ENCODE measurements at places on chromosomes 5 and 9. TPM values are rescaled to one million over a fixed set of nuclear protein-coding genes. Genes with fewer than 3 reads are reported as not detected.

CDC20B gene
- 0.82 TPM for polyA plus RNA-seq

MEIKIN gene
- polyA plus RNA-seq, result not detected

CCDC192 gene
- 0.76 TPM for polyA plus RNA-seq

DNA sequence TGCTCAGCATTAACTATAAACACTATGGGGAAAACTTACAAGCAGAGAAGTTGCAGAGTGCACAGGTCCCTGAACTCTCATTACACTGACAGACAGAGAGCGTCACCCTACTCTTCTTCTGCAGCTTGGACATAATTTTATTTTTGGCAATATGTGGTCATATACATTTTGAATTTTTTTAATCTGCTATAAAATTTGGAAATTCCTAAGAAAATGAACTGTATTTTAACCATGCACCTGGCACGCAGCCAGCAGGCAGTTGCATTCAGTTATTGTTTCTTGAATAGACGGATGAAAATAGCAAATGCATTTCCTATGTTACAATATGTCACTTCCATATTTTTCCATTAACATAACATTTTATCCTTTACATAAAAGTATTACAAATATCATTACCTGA, 100.2 kb downstream of the SLC25A46 start:
- DNase-seq, result no peak

TXNDC8 gene
- polyA plus RNA-seq, result not detected

DNA sequence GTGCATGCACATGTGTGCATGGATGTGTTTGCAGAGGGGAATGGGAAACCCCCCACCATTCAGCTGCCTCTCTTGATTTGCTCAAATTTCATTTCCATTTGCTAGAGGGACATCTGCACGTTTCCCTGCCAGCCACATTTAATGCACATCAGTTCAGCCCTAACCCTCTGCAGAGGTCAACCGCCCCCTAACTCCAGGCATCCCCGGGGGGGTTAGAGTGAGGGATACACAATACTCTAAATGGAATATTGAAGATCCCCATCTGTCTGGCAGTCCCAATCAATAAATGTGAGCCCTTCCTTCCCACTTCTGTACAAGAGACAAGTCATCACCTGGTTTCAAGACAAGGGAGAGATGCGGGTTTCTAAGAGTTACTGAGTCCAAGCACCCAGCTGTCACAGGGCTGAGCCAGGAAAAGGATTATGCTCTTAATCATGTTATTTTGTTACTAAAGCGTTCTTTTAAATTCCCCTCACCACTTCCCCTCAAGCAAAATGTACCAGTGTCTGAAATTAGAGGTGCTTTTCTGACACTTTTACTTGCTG, 134.1 kb downstream of the SEMA6A start:
- no peak for DNase-seq

DNA sequence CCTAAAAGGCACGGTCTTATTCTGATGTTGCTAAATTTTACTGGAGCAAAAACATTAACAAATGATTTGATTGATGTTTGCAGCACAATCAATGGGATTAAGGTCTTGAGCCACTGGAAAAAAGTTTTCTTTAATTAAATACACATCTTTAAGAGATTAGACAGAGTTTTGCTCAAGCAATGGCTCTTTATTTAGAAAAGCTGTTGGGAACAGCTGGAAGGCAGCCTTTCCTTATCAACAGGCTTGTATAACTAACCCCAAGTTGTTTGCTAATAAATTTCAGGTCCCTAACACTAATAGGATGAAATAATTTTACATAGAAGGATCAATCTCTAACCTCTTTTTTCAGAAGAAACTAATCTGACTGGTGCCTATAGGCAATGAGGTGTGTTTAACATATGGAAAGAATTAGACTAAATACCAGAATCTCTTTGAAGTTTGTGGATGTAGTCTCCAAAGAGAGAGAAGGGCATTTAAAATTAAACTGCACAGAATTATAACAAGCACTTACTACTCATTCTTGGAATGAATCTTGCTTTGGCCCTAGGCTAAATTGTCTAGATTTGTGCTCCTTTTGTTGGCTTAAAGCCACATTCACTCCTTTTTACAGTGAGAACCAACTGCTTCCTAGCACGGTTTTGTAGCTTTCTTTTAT, 67.3 kb upstream of the TNFAIP8 start:
- DNase-seq, result no peak

GRCh38 chr9:134487066-134487710, 154.4 kb upstream of the COL5A1 start:
- no peak for DNase-seq

DNA sequence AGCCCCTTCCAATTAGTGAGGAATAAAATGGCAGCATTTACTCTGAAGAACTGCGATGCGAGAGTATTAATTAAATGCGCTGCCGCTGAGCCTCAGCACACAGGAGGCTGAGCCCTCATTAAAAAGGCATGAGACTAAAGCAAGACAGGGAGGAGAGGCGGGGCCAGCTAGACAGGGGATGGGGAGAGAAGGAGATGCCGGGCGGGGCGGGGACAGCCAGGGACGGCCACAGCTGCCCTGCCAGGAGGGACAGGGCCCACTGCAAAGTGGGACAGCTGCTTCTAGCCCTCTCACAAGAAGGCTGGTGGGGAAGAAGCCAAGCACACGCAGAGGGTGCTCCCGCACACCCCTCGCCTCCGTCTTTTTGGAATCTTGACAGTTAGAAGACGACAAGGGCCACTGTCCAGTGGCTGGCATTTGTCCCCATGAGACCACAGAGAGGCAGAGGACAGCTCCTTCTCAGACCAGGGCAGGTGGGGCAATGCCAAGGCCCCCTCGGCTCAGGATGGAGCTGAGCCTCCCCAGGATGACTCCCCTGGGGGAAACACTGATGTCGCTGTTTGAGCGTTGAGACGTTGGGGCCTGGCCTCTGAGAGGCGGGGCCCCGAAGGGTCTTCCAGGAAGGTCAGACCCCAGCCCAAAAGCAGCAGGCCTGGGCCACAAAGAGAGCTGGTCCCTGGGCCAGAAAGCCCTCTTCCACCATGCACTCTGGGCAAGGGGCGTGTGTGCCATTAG, 26.9 kb downstream of the ADAMTS2 start:
- DNase-seq, result no peak

DNA sequence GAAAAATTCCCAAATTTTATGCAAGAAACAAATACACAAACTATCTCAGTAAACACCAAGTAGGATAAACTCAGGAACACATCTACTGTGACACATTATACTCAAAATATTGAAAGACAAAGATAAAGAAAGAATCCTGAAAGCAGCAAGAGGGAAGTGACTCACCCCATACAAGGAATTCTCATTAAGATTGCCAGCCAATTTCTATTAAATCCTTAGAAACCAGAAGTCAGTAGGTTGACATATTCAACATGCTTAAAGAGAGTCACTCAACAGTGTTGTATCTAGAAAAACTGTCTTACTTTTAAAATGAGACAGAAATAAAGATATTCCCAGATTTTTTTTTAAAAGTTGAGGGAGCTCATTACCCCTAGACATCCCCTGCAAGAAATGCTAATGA, 15.5 kb downstream of the SPATA31E1 start:
- no peak for DNase-seq

GRCh38 chr5:141632650-141633049, 4.0 kb downstream of the HDAC3 start:
- DNase-seq, result no peak

DNA sequence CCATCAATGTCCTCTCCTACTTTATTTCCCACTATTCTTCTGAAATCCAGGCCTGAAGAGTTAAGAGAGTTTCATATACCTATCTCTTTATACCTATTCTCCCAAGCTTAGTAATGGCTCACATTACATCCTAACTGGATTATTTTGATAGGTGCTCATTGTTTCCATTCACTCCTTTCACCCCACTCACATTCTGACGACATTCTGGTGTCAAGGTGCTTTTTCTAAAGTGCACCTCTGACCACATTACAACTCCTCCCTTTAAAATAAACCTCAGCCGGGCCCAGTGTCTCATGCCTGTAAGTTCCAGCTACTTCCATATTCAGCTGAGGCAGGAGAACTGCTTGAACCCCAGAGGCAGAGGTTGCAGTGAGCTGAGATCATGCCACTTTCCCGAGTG, 417.1 kb downstream of the BNC2 start:
- no peak for DNase-seq

KLF4 gene
- 6.0 TPM for polyA plus RNA-seq

CAMK2A gene
- 4.8 TPM for polyA plus RNA-seq

DND1 gene
- not detected for polyA plus RNA-seq

DNA sequence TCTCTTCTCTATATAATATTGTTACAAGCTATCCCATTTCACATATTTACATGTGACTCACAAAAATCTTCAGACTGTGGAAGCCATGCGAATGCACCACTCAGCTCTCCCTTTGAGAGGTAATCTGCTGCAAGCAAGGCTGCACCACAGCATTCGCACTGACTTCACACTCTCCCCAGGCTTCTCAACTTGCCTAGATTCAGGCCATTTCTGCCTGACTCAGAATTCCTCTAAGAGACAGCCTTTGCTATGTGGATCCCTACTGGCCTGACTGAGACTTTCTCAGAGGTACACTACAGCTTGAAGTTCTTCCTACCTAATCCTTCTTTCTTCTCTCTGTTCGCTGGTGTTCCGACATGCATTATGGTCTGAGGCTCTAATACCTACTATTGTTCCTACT, 21.1 kb upstream of the DMRTA1 start:
- DNase-seq, result no peak

SERF1A gene
- polyA plus RNA-seq, result 11.9 TPM

FLT4 gene
- polyA plus RNA-seq, result 9.3 TPM

- no peak for DNase-seq
Observed at GRCh38 chr5:173758676-173759075, 129.5 kb upstream of the CPEB4 start.

DNA sequence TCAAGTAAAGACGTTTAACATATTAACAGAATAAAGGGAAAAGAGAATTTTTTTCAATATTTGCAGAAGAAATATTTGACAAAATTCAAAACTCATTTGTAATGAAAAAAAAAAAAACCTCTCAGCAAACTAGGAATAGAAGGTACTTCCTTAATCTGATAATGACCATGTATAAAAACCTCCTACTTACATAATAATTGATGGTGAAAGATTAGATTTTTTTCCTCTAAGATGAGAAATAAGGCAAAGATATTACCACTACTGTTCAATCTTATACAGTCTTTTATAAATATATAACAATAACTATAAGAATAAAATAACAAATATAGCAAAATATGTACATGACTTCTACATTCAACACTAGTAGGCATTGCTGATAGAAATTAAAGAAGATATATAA, 424.6 kb upstream of the KLF4 start:
- no peak for DNase-seq

SPAG8 gene
- polyA plus RNA-seq, result 5.7 TPM

SLCO6A1 gene
- not detected for polyA plus RNA-seq

DNA sequence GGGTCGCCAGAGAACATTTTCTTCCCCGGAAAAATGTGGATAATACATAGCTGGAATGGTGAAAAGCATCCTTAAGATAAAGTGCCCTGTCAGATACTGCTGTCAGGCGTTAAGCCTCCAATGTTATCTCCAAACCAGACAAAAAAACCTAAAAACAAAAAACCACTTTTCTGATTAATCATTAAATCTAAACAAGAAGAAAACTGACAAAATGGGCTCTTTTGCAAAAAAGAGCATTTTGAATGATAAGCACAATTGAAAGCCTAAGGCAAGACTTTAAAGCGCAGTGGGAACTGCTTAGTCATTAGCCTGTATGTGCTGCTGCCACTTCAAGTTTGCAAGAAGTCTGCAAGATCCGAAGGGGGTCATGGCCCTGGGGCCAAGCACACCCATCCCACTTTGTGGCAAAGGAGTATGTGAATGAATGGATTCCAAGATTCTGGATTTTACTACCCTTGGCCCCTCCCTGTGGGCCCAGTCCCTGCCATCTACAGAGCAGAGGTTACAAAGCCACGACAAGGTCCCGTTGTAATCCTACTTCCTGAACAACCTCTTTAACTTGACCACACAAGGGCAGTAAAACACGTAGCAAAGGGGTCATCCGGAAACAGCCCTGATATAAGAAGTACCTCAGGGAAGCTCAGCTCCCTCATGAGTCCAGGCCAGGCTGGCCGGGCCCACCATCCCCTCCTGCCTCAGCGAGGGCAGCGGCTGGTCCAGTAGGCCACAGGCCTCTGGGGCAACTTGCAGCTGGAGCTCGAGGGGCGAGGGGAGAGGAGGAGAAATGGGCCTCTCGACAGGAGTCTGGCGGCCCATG, 29.7 kb downstream of the SHB start:
- no peak for DNase-seq

CCDC152 gene
- 15.3 TPM for polyA plus RNA-seq

DNA sequence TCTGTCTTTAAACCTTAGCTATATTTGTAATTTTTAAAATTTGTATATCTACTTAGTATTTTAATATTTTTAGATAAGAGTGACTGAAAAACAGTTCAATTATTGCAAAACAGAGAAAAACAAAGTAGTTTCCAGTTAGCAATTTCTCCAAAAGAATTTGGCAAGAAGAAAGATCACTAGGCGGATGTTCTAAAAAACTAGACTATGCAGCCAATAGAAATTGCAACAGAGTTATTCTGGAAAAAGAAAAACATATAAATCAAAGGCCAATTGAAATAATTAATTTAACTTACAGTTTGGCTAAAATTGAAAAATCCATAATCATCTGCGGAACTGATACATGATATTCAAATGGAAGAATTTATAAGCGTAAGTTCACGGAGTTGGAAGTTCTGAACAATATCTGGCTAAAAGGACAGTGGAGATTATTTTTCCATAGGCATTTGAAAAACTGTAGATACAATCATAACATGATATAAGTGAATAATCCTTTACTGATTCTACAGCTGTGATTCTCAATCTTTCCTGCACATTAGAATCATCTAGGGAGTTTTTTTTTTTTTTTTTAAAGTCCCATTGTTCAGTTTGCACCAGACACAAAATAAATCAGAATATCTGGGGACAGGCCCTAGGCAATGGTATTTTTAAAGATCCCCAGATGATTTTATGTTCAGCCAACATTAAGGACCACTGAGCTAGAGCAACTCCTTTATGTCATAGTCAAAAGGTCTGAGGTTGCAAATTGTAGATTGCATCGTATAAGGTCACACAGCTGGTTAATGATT, 605.1 kb upstream of the DAB2 start:
- DNase-seq, result no peak
